ENCODE measurements at places on chromosomes 1 and 21.
A peak's percentile ranks its signal among the peaks of the same experiment; 100 is the strongest.

GRCh38 chr21:20779321-20779720, 218.9 kb upstream of the NCAM2 start:
- DNase-seq = no peak

- no peak for DNase-seq
Observed at GRCh38 chr1:153942766-153943549, 3.6 kb downstream of the DENND4B start.

GRCh38 chr1:53339736-53340635, 12.1 kb upstream of the LRP8 start:
- no peak for DNase-seq

DNA sequence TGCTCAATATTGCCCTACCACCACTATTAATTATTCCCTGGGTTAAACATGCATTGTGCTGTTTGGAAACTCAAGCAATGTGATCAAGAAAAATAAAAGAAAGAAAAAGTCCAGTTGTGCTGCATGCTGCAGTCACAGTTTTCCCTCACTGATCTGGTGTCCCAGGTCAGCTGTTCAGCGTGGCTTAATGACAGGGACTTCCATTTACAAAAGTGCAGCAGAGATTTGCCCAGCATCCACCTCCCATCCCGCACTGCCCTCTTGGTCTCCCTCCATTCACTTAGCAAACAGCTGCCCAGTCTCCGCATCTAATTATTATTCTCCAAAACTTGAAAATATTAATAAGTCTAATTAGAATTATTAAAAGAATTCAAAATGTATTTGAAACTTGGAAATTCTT, 2.0 kb upstream of the OR2T4 start:
- peak; percentile 72 for DNase-seq

GRCh38 chr21:34560609-34561008, 48.6 kb upstream of the KCNE1 start:
- no peak for DNase-seq

- no peak for DNase-seq
Observed at GRCh38 chr1:184802354-184803179, 47.9 kb upstream of the EDEM3 start.

DNA sequence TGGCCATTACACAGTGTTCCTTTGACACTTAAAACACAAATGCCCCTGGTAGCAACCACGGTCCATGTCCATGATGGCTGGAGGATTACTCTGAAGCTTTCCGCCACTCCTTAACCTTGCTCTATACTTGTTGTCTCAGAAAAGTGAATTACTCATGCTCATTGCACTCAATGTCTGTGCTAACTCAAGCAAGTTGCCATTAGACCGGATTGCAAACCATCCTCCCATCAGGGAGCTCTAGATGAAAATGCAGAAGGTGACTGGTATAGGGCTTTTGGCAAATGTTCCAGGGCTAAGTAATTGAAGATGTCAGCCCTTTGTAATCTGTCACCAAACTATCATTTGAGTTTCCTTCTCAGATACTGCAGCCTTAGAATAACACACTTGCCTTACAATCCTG, 1288.3 kb upstream of the B3GALT2 start:
- no peak for DNase-seq

- no peak for DNase-seq
Observed at GRCh38 chr1:245942856-245943255, 564.2 kb downstream of the SMYD3 start.

DNA sequence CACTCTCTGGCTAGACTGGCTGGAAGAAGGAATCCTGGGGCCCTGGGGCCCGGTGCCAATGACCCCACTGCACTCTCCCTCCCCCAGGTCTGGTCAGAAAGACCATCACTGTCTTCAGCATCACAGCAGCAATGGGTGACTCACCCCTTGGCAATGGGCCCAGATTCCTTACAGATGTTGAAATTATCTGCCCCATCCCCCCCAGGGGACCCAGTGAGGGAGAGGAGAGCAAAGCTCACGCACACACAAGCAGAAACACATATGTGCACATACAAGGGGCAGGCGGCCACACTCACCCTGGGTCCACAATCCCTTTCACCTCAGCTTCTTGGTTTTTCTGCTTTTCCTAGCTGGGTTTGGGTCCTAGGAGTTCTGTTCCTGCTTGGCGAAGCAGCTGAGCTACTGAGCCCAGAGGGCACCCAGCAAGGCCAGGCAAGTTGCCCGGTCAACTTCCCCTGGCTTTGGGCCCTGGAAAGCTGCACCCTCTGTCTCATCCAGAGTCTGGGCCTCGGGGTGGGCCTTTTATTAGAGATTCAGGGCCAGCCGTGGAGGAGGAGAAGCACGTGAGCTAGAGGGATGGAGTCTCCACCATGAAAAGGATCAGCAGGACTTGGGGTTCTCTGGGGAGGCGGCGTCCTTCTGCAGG, 2.6 kb downstream of the COL16A1 start:
- DNase-seq = peak; percentile 93

DNA sequence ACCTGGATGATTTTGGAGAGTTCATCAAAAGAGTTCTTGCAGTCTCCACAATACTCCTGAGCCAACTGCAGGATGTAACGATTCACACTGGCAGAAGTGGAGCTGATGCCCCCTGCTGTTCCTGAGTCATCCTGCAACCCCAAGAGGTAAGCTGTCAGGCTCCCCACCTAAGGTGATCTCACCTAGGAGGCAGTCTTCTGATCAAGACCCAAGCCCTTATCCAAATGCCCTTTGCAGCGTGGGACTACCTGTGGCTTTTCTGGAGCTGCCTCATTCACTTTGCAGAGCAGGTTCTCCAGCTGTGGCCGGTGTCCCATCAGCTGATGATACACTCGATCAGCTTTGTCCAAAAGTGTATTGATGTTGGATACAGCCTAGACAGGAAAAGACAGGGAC, 96.4 kb downstream of the UBR4 start:
- peak; percentile 26 for DNase-seq

GRCh38 chr1:214568328-214568727, 16.9 kb upstream of the PTPN14 start:
- no peak for DNase-seq

DNA sequence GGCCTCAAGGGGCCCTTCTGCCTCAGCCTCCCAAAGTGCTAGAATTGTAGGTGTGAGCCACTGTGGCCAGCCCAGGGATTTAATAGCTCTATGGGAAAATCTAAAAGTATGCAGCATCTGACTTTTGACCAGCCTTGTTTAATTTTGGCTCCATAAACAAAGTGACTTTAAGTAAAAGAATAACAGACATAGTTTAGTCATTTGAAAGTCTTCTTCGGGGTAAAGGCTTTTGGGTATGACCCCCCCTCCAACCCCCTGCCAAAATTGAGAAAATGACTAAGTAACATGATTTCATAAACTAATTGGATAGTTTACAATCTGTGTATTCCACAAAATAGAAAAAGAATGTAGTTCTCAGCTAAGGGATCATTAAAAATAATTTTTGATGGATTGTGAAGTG, 17.0 kb downstream of the GPBP1L1 start:
- no peak for DNase-seq

DNA sequence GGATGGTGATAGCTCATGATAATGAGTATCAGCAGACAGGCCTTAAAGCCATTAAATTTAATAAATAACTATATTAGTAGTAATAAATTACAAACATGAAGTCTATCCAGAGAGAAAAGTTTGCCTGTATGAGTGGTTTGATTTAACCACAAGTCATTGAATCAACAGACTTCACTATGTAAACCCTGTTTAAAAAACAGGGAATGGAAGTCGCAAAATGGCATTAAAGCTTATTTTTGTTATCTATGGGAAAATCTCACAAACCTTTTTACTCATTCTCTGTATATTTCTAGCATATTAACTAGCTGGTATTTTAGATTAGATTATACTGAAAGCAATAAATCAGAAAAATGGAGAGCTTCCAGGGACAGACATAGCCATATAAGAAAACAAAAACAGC, 45.3 kb downstream of the SASS6 start:
- no peak for DNase-seq

DNA sequence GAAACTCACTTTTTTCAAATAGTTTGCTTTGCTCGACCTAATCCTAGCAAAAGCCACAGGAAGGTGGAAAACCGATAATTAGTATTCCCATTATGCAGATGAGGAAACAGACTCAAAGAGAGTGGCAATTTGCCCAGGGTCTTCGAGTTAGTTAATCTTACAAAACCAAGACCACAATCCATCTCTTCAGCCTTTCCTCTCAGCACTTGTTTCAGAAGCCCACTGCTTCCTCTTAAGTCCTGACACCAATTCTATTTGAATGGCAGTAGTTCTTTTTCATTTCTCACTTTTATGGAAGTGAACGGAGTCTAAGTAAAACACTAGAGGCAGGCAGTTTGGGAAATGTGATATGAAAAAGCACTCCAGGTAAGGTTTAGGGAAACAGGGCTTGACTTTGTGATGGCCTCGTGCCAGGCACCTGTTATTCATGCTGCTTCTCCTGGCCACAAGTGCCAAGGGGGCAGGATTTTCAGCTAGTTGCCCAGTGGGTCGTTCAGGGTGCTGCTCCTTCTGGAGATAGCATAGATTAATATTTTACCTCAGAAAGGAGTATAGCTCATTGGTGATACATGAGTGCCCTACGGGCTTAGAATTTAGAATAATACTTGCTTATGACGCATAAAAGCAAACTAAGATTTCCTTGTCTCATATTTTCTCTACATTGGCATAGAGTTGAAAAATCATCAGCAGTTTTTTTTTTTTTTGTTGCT, 76.6 kb upstream of the NRIP1 start:
- no peak for DNase-seq

GRCh38 chr1:67815303-67816094, 17.8 kb downstream of the GNG12 start:
- no peak for DNase-seq

DNA sequence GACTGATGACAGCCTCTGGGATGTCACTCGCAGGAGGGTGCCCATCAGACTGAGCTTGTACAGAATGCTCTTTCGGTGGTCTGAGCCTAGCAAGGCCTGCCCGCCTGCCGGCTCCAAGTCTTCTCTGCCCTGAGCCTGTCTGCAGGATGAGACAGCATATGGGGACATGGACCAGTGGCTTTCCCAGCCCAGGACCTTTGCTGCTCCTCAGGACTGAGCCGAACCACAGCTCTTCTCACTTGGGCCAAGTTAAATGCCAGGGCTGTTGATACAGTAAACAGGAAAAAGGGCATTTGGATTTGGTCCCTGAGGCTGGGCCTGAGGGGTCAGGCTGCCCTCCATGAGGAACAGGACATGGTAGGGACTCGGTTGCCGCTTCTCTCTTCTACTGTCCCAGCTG, 64.3 kb upstream of the EPS8L3 start:
- DNase-seq = no peak

- no peak for DNase-seq
Observed at GRCh38 chr1:87594736-87595383, 266.2 kb downstream of the LMO4 start.

GRCh38 chr1:100736324-100736723, 16.8 kb downstream of the VCAM1 start:
- no peak for DNase-seq

- no peak for DNase-seq
Observed at GRCh38 chr1:6008084-6008415, 15.8 kb upstream of the NPHP4 start.

- DNase-seq = no peak
Observed at GRCh38 chr1:55285834-55286233, 70.7 kb upstream of the USP24 start.

All from pons (tissue), 1 donor.